ENCODE measurements at places on chromosomes 13 and 19.

DNA sequence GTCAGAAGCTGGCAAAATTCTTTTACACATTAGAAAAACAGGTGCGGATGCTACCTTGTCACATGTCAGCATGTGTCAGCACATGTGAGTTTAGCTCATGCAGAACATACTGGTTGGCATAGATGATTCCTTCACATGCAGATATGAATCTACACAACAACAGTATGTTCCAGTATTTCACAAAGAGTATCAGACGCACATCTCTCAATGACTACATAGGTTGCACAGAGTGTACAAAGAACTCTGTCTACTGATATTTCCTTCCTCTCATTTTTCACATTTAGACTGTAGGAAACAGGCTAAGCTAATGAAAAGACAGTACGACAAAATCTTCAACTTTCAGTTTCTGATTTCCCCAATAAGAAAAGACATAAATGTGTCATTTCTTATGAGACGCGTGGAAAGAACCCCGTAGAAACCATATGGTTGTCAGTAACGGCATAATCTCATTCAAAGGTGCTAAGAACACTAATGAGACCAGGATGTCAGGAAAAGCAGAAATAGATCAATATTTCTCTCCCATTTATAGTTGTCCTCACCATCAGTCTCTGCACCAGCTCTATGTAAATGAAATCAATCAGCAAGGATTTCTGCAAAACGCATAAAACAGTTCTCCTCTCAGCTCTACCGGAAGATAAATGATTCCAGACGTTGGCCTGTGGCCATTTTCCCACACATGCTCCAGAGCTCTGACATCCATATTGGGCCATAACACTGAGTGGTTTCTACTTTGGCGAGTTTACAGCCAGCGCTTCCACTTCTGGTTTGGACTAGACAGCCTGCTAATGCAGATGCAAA is 81.2 kb downstream of the STARD13 start:
- ATAC-seq = peak; percentile 95

DNA sequence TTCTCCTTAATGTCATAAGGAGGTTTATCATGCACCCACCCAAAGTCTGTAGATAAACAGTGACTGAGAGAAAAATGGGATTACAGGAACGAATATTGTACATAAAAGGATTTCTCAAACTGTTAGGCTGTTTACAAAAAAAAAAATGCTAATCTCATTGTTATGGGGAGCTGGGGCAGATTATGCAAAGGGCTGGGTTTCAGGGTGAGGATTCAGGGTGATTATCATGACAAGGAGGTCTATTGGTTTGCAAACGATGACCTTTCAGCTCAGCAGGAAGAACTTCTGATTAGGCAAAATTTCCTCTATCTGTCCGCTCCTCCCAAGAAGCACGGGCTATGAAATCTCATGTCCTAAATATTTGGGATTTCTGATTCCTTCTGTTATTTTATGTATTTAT is 41.4 kb downstream of the NLRP12 start:
- no peak for ATAC-seq

DNA sequence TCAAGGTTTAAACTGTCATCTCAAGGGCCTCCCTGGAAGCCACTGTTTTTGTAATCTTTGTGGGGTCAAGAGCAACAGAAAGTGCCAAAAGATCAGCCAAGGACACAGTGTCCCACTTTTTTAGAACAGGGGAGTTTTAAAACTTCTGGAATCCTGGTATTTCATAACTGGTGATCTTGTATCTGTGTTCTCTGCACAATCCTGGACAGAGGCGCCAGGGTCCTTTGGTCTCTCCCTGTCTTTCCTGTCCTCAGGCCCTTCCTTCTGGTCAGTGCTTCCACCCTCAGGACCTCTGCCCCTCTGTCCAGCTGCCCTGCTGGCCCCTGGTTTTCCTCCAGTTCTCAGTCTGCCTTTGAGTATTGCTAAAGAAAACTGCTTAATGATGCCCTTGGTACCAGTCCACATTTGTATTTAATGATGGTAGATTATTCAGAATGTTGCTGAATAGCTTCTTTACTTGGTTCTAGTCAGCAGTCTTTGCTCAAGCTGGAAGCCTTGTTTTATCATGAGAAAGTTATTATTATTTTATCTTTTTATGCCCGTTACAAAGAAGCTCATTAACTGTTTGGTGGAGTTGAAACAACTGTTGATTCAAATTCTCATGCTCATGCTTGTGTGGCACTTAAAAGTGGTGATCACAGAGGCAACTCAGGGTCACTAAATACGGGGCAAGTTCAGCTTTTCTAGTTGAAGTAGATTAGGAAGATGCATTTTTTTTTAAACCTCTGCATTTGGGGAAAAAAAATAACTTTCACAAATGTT is 47.5 kb downstream of the WASF3 start:
- no peak for ATAC-seq

DNA sequence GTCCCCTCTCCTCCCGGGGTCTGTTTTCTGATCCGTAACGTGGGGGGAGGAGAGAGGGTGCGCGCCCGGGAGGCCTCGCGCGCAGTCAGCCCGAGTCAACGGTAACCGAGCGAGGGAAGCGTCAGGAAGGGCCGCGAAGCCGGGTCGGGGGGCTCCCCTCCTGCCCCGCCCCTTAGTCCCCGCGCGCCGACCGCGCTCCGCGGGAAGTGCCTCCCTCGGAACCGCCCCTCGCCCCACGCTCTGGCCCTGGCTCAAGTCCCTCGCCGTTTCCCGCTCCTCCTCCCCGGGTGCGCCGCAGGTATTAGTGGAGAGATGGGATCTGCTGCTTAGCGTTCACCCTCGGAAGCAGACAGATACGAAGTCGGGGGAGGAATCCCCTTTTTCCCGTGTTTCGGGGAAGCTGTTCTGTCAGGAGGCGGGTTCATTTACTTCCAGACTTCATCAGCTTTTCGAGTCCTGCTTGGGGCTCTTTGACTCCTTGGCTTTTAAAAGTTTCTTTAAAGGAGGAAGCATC is 770 bp downstream of the HNRNPM start:
- ATAC-seq = peak; percentile 21

DNA sequence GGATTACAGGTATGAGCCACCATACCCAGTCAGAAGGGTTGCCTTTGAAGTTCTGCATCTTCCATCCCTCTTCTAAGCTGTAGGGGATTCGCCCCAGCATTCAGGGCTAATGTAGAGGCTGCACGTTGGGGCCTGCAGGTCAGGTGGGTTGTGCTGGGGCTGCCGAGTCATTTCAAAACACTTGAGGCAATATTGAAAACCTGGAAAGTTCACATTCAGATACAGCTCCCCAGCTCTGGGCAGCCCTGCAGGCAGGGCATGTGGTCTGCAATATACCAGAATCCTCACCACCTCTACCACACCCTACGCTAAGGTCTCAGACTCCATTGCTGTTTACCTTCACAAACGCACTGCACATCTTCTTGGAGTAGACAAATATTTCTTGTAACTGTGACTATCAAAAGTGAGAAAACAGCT is 24.6 kb downstream of the CCNE1 start:
- ATAC-seq = no peak
